ENCODE measurements at places on chromosomes 5 and 9.

DNA sequence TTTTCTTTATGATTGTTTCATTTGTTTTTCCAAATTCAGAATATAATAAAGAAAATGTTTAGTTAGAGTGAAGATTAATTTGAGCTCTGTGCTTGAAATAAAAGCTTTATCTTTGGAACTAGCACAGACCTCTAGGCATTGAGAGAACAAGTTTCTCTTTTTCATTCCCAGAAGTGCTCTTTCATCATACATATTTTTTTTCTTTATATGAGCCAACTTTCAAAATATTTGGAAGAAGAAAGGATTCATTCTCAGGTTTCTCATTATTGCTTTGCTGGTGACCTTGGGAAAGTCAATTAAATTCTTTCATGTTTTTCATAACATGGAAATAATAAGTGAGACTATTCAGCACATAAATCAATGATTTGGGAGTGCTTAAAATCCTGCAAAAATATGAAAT is 16.8 kb downstream of the CTXN3 start:
- DNase-seq: no peak

DNA sequence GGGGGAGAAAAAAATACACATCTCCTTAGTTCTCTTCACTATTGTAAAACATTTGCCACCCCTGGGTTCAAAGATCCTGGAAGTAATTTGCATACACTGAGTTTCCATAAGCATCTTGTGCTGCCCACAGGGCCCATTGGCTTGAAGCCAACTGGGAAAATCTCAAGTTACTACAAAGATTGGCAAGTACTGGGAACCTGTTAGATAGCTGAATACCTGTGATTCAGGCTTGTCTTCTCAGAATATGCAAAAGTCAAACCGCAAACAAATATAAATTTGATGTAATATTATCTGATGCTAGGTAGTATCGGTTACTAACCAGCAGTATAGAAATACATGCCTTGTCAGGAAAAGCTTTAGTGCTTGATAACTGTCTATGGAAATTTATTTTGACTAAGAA is 156.9 kb upstream of the FST start:
- no peak for DNase-seq

DNA sequence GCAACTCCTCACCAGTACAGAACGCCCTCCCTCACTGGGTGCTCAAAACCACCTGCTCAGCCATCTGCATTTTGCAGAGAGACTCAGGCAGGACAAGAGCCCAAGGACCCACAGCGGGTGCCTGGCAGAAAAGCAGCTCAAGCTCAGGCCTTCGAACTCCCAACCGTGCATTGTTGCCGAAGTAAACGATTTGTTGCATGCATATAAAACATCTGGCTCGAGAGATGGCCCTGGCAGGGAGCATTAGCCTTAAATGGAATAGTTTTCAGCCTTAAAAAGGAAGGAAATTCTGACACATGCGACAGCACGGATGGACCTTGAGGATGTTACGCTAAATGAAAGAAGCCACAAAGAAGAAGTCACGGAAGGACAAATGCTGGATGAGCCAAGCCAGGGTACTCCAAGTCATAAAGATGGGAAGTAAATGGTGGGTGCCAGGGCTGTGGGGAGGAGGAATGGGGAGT is 160.4 kb upstream of the PHYKPL start:
- DNase-seq: no peak

DNA sequence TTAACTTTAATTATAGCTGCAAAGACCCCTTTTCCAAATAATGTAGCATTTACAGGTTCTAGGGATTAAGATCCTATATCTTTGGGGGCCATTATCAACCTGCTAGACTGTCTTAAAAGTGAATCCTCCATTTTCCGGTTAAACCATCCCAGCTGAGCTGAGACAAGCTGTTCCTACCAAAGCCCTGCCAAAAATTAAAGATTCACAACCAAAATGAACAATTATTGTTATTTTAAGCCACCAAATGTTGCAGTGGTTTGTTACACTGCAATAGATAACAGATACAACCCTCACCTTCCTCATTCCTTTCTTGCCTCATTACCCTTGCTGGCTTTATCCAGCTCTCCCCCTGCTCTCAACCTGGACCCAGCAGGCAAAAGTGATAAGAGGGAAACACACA is 343.4 kb downstream of the CDK5RAP2 start:
- no peak for DNase-seq

- DNase-seq: no peak
Observed at GRCh38 chr5:149060325-149060724, 2.5 kb downstream of the SH3TC2 start.

DNA sequence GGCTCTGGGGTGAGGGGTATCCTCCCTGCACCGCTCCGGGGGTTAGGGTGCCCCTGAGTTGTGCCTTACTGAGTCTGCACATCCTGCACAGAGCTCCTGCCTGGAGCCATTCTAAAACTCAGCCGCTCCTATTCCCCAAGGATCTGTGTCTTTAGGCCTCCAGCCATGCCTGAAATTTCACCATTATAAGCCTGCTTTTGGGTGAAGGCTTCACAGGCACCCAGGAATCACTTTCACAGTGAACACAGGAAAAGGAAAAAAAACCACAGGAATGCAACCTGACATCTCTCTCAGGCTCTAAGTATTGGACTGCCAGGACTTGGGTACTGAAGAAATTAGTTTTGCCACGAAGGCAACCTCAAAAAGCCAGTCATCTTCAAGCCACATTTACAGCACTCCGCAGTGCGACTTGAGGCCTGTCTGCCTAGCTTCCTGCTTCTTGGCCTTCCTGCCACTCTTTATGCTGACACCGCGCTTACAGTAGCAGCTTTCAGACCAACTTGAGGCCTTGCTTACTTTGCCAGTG is 30.9 kb downstream of the GALNT10 start:
- DNase-seq: peak; percentile 63

DNA sequence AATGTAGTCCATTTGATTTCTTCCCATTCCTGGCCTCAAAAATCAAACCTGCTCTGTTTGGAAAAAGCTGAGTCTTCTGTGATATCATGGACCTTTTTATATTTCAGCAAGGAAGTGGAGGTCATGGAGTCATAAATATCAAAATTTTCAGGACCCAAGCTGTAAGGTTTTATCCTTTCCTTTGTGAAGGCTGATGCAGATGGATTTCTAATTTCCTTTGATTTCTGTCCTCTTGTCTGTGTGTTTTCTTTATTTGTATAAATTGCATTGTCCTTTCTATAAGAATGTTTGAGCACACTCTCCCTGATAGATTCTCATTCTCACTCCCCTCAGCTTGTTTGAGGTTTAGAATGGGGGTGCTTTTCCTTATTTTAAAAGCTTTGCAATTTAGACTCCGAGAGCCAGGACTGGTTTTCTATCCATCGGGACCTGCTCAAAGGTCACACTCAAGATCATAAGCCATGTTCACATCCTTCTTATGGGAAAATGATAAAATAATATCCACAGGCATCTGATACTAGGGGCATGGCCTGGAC is 127.4 kb upstream of the TMEM161B start:
- DNase-seq: no peak

GRCh38 chr9:135260221-135261180 is 173.0 kb downstream of the OLFM1 start:
- no peak for DNase-seq

All from stimulated activated CD4-positive, alpha-beta T cell treated with anti-CD3 and anti-CD28 coated beads, Interleukin-15, amount 100 ng/mL, for 24 hours (primary cell).